ENCODE measurements at places on chromosomes 16 and 17. TPM values are rescaled to one million over a fixed set of nuclear protein-coding genes. Genes with fewer than 3 reads are reported as not detected.

GRCh38 chr17:17051791-17052461, 9.7 kb downstream of the MPRIP start:
- DNase-seq, result no peak

DNA sequence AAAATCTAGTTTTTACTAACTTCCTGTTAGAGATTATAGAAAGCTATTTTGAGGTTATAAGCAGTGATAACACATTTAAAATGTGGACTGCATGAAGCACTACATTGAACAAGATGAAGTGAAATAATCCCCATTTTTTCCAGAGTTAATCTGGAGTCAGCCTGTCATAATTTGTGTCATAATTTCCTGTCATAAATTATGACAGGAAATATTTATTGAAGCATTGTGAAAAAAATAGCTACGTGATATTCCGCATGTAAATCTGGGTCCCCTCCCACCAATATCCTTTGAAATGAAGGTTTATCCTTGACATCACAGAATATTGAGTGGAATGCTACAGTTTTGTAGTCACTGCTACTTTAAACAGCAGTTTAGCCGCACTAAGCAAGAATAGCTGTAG, 40.1 kb downstream of the OMG start:
- no peak for DNase-seq

DNA sequence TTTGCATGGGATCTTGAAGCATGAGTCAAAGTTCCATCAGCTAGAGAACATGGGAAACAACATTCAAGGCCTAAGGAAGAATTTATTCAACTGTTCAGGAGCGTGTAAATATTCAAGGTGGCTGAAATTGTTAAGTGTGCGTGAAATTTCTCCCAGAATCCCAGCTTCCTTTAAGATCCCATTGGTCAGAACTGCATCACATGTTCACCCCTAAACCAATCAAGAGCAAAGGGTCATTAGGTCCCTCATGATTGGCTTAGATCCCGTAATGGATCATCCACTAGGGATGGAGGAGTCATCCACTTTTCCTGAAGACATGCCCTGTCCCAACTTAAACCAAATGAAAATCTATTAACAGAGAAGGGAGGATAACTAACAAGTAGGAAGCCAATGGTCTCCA, 201.6 kb downstream of the TMEM114 start:
- no peak for DNase-seq

DNA sequence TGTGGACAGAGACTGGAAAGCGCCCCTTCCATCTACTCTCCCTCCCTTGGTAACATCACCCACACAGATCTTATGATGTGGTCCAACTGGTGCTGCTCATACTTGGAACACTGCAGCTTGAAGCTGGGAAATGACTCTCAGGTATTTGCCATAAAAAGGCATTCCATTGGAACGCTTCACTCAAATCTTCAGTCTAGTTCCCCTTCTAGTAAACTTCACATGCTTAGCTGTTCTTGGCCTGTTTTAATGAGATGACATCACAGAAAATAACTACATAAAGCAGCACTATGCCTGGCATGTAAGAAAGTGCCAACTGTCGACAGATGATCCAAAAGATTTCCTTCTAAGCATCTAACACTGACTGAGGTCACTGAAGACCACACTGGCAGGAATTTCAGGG, 9.3 kb downstream of the ZNF263 start:
- no peak for DNase-seq

DNA sequence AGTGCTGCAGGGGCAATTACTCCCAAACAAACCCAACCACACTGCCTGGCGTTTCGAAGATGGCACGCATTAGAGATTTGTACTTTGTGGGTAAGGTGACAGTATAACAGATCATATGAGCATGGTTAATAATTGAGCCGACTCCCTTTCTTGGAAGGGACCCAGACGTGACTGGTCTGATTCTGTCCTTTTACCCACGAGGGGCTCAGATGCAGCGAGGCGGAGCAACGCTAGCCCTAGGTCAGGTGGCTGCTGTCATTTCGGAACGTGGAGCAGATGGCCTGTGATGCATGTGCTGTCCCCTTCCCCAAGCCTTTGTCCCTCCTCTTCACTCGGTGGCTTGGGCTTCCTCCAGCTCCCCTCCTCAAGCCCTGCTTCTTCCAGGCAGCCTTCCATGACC, 84.2 kb downstream of the SNX29 start:
- DNase-seq, result no peak

Gene RCVRN
- total RNA-seq, result not detected
